ENCODE measurements at places on chromosomes 1 and 21.

GRCh38 chr1:31418626-31419323 is 5.8 kb downstream of the SERINC2 start:
- no peak for DNase-seq

- DNase-seq = peak; percentile 54
Measured at GRCh38 chr1:91712981-91713841, 172.7 kb downstream of the TGFBR3 start.

GRCh38 chr21:36321325-36322082 is 1.5 kb downstream of the MORC3 start:
- no peak for DNase-seq

DNA sequence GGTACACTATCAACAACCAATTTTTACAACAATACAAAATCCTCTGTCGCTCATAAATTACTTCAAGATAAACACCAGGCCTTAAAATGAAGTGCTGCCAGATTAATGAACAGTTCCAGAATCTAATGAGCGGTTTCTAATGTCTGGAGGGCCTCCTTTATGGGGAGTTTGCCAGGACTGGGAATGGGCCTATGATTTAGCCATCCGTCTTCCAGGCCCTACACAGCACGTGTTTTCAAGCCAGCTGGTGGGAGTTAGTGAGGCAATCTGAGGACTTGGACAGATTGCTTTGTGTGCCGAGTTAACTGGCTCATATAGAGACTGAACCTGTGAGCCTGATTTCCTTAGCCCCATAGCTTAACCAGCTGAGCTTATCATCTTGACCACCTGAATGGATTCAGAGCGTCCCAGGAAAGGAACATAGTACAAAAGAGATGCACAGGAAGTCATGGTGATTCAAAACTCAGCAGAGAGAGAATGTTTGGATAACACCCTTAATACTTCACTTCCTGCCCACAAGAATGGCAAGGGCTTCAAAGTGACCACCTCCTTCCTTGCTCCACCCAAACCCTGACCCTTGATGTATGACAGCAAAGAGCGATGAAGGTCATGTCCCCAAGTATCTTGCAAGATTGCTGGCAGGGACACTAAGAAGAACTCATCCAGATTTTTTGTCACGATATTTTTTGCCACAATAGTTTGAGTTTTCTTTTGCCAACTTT is 143.5 kb downstream of the SLC30A10 start:
- no peak for DNase-seq

DNA sequence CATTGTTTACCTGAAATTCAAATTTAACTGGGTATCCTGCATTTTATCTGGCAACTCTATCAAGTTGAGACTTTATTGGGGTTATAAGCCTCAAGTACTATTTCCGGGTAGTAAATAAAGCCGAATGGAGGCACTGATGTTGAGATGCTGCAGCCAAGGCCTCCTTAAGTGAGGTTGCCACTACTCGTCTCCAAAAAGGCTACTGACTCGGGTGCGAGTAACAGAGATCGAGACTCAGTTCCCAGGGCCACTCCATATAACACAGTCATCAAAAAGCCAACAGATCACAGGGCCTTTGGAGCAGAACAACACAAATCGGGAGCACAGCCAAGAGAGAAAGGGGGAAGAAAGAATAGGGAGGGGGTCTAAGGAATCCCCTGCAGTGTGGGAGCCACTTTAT is 524 bp downstream of the COPA start:
- no peak for DNase-seq

- DNase-seq = no peak
Measured at GRCh38 chr1:111695801-111696200, 43.4 kb downstream of the INKA2 start.

DNA sequence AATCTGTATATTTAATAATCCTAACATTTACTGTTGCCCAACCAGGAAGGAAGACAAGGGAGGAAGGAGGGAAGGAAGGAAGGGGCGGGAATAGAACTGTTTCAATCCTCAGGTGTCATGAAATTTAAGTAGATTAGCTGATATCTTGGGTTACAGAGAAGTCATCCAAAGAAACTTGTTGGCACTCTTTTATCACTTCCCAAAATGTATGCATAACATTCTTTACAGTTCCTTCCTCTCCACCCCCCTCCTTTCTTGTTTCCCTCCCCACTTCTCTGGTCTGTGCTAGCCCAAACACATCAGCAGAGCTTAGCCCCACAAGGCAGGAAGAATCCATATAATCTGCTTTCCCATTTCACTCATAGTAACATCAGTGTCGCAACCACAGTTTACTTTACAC is 110.9 kb downstream of the ESRRG start:
- no peak for DNase-seq
